CD4-positive, alpha-beta T cell (primary cell): ENCODE measurements at places on chromosomes 5 and 9. TPM values are rescaled to one million over a fixed set of nuclear protein-coding genes. Genes with fewer than 3 reads are reported as not detected.

DNA sequence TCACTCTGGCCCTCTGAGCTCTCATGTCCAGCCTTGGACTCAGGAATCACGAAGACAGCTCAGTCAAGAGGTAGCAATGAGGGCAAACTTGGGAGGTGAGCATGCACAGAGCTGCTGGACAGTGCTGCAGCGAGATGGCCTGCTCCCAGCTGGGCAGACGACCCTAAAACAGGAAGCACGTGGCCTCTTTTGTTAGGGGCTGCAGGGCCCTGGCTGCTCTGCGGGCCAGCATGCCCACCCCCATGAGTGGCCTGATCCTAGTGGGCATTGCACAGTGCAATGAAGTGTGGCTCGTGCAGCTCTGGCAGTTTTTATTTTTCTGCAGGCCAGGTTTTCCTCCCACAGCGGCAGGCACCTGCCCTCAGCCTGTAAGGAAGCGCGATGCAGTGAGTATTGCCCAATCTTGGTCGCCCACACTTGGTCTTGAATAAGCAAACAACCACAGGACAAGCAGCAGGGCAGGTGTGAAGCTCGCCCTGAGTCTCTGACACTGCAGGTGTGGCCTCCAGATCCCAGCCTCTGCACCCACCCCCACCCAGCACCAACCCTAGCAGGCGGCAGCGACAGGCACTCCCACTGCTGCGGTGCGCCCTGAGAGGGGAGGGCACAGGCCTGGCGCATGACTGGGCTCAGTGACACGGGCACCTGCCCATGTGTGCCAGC lies 60.8 kb downstream of the SEMA4D start:
- peak overlapping the region; percentile 0 for H3K27ac ChIP-seq
- peak overlapping the region; percentile 6 for H3K4me3 ChIP-seq
- peak; percentile 74 for DNase-seq
- H3K36me3 ChIP-seq = peaks cover 56% of the 10 kb centered on the region
- H3K27me3 ChIP-seq = no peaks in the 10 kb centered on the region

GRCh38 chr5:148976569-148977381 lies 86.1 kb downstream of the SH3TC2 start:
- H3K36me3 ChIP-seq = no peaks in the 10 kb centered on the region
- no peak overlapping the region for H3K4me3 ChIP-seq
- no peak for DNase-seq
- H3K27ac ChIP-seq = no peak overlapping the region
- H3K27me3 ChIP-seq = no peaks in the 10 kb centered on the region

DNA sequence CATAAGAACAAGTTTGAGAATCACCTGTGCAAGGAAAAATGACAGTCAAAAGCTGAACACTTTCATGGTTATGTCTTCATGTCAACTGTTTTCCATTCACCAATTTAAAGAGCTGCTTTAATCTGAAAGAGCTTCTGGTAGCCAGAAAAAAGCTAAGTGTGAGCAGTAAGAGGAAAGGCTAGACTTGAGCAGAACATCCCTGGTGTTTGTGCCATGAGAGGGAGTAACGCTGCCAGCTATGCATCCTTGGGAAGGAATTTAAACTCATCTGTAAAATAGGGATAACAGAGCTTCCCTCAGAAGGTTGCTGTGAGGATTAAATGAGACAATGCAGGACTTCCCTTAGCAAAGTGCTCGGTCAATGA lies 193.7 kb downstream of the MAPKAP1 start:
- no peak overlapping the region for H3K27ac ChIP-seq
- no peaks in the 10 kb centered on the region for H3K27me3 ChIP-seq
- no peak for DNase-seq
- no peak overlapping the region for H3K4me3 ChIP-seq
- no peaks in the 10 kb centered on the region for H3K36me3 ChIP-seq

- no peak overlapping the region for H3K4me3 ChIP-seq
- H3K27me3 ChIP-seq = no peaks in the 10 kb centered on the region
- DNase-seq = no peak
- no peak overlapping the region for H3K27ac ChIP-seq
Observed at GRCh38 chr5:52844885-52845284, 57.2 kb downstream of the ITGA1 start.

GRCh38 chr9:124248960-124249359 lies 8.8 kb upstream of the NEK6 start:
- no peaks in the 10 kb centered on the region for H3K36me3 ChIP-seq
- DNase-seq = no peak
- H3K27ac ChIP-seq = no peak overlapping the region
- no peaks in the 10 kb centered on the region for H3K4me1 ChIP-seq
- no peaks in the 10 kb centered on the region for H3K27me3 ChIP-seq
- H3K4me3 ChIP-seq = no peak overlapping the region

DNA sequence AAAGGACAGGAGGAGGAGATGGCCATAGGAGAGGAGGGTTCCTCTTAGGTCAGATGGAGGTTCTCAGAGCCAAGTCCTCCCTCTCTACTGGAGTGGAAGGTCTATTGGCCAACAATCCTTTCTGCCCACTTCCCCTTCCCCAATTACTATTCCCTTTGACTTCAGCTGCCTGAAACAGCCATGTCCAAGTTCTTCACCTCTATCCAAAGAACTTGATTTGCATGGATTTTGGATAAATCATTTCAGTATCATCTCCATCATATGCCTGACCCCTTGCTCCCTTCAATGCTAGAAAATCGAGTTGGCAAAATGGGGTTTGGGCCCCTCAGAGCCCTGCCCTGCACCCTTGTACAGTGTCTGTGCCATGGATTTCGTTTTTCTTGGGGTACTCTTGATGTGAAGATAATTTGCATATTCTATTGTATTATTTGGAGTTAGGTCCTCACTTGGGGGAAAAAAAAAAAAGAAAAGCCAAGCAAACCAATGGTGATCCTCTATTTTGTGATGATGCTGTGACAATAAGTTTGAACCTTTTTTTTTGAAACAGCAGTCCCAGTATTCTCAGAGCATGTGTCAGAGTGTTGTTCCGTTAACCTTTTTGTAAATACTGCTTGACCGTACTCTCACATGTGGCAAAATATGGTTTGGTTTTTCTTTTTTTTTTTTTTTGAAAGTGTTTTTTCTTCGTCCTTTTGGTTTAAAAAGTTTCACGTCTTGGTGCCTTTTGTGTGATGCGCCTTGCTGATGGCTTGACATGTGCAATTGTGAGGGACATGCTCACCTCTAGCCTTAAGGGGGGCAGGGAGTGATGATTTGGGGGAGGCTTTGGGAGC lies 3.1 kb downstream of the EGR1 start:
- peaks cover 9% of the 10 kb centered on the region for H3K36me3 ChIP-seq
- no peak overlapping the region for H3K4me3 ChIP-seq
- no peak for DNase-seq

- no peak overlapping the region for H3K27ac ChIP-seq
- H3K36me3 ChIP-seq = no peaks in the 10 kb centered on the region
- no peaks in the 10 kb centered on the region for H3K4me1 ChIP-seq
- no peak for DNase-seq
- no peak overlapping the region for H3K4me3 ChIP-seq
Observed at GRCh38 chr5:124729720-124730359, 16.6 kb downstream of the ZNF608 start.

DNA sequence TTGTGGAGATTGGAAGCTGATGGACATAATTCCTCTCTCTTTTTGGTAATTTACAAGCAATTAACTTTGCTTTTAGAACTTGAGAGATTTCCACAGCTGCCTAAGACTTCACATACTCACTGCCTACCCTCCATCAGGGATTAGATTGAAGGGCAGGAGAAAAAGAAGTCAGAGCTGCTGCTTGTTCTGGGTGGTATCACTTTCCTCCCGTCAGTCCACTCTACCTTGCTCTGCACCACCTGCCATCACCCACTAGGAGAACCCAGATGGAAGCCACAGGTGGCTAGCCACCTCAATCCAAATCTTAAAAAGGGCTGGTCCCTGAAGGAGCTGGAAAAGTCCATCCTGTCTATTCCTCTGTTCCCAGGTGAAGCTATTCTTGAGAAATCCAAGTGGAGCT lies 10.5 kb downstream of the IRF1 start:
- no peak overlapping the region for H3K4me3 ChIP-seq
- peaks cover 33% of the 10 kb centered on the region for H3K36me3 ChIP-seq
- H3K27ac ChIP-seq = peak overlapping the region; percentile 60
- H3K4me1 ChIP-seq = peaks cover 89% of the 10 kb centered on the region

- no peak overlapping the region for H3K27ac ChIP-seq
- no peak for DNase-seq
- no peaks in the 10 kb centered on the region for H3K27me3 ChIP-seq
- H3K4me1 ChIP-seq = no peaks in the 10 kb centered on the region
Observed at GRCh38 chr5:118577621-118578020, 410.7 kb downstream of the DTWD2 start.

C7 gene
- total RNA-seq = not detected

DNA sequence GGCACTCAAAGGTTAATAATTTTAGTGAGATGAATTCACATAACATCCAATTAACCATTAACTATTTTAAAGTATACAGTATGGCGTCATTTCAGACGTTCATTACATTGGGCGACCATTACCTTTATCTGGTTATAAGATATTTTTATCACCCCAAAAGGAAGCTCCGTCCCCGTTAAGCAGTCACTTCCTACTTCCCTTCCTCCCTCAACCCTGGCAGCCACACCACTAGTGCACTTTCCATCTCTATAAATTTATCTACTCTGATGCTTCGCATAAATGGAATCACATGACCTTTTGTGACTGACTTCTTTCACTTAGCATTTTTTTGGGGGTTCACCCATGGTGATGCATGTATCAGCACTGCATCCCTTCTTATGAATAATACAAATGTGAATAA lies 168.3 kb upstream of the PUM3 start:
- no peak for DNase-seq
- no peaks in the 10 kb centered on the region for H3K27me3 ChIP-seq
- H3K27ac ChIP-seq = no peak overlapping the region
- no peak overlapping the region for H3K4me3 ChIP-seq

DNA sequence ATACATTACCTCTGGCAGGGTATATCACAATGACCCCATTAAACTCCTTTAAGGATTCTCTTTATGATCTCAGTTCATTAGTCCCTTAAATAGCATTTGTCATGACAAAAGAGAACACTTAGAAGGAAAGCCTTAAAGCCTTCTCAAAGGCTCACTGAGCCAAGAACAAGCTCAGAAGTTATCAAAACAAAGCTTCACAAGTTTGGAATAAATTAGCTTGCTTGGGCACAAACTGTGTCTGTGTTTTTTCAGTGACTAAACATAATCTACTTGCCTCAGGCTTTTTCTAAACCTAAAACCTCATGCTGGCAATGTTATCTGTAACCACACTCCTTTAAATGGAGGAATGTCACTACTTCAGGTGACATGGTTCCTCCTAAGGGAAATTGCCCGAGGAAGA lies 1114.9 kb upstream of the C9orf72 start:
- H3K4me1 ChIP-seq = no peaks in the 10 kb centered on the region
- no peak for DNase-seq
- H3K4me3 ChIP-seq = no peak overlapping the region
- no peaks in the 10 kb centered on the region for H3K27me3 ChIP-seq

SLC23A1 gene
- total RNA-seq = not detected

DNA sequence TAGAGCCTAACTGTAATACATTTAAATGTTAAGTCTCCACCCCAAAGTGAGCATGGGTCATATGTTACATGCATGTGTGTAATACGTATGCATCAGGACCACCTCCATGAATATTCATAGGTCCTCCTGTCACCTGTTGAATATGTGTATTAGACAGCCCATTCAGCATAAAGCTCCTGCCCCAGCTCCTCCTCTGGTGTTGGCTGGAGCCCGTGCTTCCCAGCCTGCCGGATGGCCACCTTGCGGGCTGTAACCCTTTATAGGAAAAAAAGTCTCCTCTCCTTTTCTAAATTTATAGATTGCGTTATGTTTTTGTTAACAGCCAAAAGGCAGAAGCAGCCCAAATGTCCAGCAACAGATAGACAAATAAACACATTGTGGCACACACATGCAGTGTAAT lies 299.5 kb downstream of the MED10 start:
- no peaks in the 10 kb centered on the region for H3K4me1 ChIP-seq
- DNase-seq = no peak
- no peak overlapping the region for H3K27ac ChIP-seq
- H3K4me3 ChIP-seq = no peak overlapping the region
- no peaks in the 10 kb centered on the region for H3K36me3 ChIP-seq
